GM12864 (cell line): ENCODE measurements at places on chromosomes 4 and X.

DNA sequence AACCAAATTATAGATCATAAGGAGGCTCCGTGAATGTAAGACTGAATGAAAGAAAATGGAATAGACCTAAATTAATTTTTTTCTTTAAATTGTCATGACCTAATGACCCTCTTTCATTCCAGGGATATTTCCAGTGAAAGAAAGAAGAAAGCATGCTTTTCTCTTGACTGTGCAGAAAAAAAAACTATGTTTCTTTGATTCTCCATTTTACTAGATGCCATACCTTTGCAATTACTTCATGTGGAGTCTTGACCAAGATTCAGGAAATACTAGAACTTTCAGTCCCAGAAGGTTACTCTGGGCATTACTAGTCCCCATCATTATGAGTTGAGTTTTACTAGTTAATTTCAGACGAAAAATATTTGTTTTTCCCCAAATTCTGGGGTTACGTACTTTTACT lies 6.4 kb upstream of the COMMD8 start:
- DNase-seq: no peak

DNA sequence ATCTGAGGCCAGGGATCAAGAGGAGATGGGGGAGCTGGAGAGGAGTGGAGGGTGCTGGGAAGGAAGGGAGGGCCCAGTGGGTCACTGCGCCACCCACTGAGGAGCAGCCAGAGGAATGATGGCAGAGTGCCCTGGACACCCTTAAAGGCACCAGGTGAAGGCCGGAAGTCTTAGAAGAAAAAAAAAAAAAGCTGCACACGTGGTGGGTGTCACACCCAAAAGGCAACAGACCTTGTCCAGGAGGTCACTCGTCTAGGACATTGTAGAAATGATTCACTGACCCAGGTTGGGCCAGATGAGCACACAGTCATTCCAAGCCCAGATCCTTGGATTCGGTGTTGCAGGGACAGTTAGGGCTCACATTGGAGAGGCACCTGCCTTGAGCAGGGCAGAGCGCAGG lies 93.5 kb upstream of the TRIM2 start:
- no peak for DNase-seq

DNA sequence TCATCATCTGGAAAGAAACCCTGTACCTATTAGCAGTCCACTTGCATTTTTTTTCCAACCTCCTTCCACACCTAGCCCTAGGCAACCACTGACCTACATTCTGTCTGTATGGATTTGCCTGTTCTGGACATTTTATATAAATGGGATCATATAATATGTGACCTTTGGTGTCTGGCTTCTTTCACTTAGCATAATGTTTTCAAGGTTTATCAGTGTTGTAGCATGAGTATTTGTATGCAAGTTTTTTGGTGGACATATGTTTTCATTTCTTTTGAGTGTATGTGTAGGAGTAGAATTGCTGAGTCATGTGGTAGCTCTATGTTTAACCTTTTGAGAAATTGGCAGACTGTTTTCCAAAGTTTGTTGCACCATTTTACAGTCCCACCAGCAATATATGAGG lies 198.6 kb downstream of the CEP135 start:
- DNase-seq: no peak

DNA sequence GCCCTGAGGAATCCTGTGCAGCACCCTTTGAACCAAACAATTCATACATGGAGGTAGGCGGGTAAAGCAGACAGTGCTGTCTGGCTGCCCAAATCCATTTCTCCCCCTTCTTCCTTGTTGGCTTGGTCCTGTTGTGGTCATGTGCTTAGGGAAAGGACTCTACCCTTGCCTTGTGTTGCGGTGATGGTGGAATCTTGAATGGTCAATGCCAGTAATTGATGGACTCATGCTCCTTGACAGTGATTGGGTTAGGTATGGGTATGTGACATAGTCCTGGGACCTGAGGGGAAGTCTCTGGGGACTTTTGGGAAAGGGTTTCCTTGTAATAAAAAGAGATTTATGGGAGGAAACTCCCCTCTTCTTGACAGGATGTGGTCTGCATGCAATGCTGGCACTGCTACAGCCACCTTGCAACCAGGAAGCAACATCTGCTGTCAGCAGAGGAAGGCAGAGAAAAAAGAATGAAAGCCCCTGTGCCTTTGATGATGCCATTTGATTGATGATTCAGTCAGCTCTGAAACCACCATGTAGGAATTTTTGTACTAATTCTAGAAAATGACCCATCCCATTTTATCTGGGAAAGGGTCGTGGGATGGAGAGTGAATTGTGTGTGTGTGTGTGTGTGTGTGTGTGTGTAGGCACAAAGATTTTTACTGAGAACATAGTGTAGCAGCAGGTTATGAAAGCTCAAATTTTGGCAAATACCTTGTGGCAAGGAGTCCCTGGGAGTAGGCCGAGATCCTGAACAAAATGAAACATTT lies 30.0 kb upstream of the HUWE1 start:
- no peak for DNase-seq

- DNase-seq: no peak
Observed at GRCh38 chrX:119685225-119686066, 7.5 kb downstream of the SEPTIN6 start.

DNA sequence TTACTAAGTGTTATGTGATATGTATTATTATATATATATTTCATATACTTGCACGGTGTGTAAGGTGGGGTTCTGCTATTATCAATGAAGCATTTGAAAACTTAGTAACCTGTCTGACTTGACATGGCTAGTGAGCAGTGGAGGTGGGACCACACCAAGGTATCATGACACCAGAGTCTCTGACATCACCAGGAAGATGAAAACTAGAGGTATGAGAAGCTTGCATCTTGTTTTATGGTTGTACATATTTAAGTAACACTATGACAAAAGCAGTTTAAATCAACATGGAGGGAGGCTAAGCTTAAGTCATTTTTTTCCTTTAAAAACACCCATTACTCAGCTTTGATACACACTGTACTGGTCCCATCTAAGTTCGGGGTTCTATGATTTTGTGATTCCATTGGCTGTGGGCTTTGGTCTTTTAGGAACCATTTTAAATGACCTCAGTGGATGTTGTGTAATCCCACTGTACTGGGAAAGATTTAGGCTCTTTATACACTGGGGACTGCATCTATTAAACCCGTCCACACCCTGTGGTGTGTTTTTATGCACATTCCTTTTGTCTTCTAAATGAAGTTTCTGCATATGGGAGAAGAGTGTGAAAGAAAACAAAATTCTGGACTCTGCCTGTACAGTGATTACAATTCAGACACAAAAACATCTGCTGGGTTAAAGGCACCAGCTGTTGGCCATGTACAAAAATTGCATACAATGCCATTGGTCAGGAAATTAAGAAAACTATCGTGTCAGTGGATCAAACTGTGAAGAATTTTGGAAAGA lies 570.6 kb downstream of the SPRY1 start:
- no peak for DNase-seq

DNA sequence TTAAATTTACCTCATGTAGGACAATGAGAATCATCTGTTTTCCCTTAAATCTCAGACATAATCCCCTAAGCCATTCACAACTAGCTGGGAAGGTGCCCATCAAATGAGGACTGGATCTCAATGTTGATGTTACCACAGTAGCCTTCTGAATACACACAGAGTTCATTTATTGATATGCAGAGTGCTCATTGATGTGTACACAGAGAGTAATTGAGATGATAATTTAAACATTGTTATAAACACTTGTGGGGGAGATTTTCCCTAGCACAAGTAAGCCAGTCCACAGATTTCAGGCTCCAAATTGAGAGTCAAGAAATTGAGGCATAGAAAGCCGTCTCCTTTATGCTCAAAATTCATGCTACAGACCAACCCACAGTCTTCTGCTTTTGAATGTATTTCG lies 273.4 kb upstream of the TRPC5 start:
- DNase-seq: no peak

- DNase-seq: no peak
Observed at GRCh38 chr4:183499389-183499788, 5.5 kb upstream of the ING2 start.

DNA sequence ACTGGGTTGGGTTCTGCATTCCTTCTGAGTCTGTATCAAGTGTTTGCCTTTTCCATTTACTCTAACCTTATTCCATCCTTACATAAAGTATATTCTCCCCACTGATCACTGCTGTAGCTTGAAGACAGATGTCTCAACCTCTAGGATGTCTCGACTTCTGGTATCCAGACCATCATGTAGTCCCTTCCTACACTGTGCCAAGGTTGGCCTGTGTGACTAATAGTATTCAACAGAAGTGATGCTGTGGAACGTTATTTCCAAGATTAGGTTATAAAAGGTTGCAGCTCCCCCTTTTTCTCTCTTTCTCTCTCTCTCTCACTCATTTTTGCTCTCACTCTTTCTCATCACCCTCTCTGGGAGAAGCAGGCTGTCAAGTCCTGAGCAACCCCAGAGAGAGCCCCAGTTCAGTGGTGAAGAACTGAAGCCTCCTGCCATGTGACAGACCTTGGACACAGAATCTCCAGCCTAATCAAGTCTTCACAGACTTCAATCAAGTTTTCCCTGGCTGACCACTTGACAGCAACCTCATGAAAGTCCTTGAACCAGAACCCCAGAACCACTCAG lies 75.4 kb downstream of the PRDM5 start:
- DNase-seq: no peak

DNA sequence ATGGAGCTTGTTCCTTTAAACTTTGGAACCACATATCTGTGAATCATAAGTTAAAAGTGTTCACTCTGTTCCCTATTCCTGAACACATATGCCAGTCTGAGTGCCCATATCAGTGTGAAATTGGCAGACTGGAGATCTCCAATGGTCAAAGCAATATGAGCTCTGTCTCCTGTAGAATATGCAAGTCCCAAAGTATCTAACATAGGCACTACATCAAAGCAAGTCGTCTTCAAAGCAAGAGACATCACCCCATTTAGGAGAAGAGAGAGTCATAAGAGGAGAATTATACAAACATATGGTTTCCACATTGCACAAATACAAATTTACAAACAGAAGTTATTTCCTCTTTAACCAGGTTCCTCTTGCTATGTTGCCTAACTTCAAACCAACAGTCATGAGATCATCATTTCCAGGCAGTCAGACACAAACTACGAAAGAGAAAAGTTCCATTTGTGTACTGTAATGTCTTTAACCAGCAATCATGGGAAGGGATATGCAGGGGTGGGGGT lies 9.9 kb upstream of the GK start:
- DNase-seq: no peak

DNA sequence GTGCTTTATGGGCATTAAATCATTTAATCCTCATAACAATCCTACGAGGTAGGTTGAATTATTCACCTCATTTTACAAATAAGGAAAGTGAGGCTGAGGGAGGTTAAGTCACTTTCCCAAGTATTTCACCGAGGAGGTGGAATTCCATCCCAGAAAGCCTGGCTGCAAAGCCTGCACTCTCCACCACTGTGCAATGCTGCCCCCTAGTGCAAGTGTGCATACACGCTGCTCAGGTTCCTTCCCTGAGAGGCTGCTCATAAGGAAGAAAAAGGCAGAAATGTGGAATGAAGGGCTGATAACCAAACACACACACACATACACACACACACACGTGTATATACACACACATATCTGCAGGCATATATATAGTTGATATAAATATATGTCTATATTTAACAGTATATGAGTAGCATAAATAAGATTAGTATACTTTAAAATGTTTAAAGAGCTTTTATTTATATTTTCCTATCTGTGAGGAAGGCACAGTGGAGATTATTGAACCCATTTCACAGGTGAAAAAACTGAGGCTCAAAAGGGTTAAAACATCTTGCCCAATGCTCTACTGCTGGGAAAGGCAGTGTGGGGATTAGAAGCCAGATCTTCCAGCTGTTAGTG lies 714.5 kb upstream of the TENM3 start:
- no peak for DNase-seq

DNA sequence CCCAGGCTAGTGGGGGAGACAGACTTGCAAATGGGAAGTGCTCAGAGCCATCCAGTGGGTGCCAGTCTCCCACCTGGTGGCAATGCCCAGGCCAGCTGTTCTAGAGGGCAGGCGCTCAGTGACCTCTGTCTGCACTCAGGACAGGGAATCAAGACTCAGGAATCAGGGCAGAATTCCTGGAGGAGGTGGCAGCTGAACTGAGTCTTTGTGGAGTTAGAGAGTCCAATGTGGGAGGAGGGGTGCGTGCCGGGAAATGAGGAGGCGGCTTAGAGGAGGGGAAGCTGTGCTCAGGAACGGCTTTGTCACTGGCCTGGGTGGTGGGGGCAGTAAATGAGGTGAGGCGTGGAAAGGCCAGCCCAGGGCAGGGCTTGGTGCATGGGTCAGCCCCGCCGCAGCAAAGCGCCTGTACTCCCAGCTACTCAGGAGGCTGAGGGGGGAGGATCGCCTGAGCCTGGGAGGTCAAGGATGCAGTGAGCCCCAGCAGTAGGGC lies 31.3 kb upstream of the SORCS2 start:
- DNase-seq: no peak

- no peak for DNase-seq
Observed at GRCh38 chr4:100895556-100896197, 377.9 kb upstream of the EMCN start.

DNA sequence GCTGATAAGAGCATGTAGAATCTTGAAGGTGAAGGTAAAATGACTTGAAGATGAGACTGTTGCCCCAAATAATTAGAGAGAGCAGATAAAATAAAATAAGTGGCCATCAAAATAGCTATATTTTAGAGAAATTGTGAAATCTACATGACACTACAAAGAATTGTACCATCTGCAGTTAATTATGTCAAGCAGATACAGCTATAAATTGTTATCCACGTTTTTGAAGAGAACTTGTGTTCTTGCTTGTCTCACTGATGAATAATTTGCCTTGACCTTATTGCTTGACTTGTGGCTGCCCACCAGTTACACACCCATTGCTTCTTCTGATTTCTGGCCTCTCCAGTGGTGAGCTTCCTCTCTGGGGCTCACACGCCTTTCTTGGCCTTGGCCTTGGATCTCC lies 75.8 kb upstream of the TNIP3 start:
- DNase-seq: no peak

- no peak for DNase-seq
Observed at GRCh38 chrX:13836575-13836974, 19.7 kb upstream of the GPM6B start.

GRCh38 chr4:80963051-80963450 lies 67.5 kb upstream of the BMP3 start:
- no peak for DNase-seq

- no peak for DNase-seq
Observed at GRCh38 chrX:56974408-56974807, 20.9 kb downstream of the SPIN3 start.

GRCh38 chr4:165355900-165356300 lies 22.9 kb upstream of the CPE start:
- no peak for DNase-seq

GRCh38 chrX:64842492-64842891 lies 133.8 kb downstream of the ZC4H2 start:
- no peak for DNase-seq

GRCh38 chr4:11198516-11199305 lies 230.0 kb downstream of the HS3ST1 start:
- no peak for DNase-seq

- no peak for DNase-seq
Observed at GRCh38 chr4:3255611-3256186, 6.7 kb downstream of the MSANTD1 start.

GRCh38 chrX:11351375-11352295 lies 58.4 kb downstream of the AMELX start:
- no peak for DNase-seq
